ENCODE measurements at places on chromosomes 1 and 21.

DNA sequence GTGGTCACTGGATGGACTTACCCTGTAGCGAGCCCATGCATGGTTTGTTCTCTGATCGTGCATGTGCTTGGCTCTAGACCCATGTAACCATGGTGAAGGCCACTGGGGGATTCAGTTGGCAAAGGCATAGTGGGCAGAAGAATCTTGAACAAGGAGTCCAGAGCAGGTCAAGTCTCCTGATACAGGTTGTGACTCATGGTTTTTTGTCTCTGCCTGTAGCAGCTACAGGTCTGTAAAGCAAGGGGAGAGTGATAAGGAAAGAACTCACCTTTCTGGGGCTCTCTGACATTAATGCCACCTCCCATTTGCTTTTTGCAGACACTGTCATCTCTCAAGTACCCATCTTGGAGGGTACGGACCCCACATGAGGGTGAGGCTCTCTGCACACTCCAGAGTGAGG, 153.4 kb upstream of the CAMK1G start:
- DNase-seq, result no peak

DNA sequence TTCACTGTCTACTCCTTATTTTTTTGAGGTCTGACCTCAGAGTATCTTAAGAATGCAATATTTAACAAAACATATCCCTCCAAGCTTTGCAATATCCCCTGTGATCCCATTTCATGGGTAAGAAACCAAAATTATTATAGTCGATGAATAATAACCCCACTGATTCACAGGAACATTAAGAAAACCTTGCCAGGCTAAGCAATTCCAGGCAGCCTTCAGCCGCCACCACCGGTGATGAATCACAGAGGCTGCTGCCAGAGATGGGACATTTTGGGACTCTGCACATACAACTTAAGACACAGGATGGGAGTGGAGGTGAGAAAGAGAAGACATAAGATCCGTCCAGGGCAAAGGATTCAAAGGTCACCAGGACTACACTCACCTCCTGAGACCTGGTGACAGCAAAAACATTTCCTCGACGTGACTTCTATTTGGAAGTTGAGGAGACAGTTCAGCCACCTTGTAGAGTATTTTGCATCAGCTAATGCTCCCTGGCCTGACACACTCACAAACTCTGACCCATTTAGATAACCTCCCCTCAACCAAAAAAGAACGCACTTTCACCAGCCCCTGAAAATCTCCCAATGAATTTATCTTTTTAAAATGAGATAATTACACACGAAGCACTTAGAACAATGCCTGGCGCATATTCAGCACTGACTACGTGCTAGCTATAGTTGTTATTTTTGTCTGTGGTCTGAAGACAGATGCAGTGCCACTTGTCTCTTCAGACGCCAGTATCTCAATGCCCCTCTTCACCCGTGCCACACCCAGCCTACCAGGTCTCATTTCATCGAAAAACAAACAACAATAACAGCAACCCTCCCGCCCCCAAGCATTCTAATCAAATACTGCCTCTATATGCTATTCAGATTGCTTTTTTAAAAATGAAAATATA, 17.8 kb upstream of the OVAAL start:
- DNase-seq, result peak; percentile 22

DNA sequence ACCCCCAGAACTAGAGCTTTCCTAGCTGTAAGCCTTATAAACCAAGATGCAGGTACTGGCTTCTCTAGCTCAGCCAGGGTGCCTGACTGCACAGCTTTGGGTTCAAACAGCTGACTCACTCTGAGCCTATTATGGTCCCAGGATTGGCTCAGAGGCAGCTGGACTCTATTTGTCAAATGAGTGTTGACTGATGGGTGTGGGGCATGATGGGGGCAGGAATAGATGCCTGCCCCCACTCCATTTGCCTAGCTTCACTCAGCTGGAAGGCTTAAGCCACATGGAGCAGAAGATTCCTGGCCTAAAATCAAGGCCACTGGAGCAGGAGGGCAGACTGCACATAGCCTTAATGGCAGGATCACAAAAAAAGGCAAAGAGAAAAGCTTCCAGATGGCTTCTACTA, 90.5 kb downstream of the PIK3R3 start:
- DNase-seq, result no peak

GRCh38 chr21:26027696-26028095, 142.9 kb downstream of the APP start:
- DNase-seq, result no peak

DNA sequence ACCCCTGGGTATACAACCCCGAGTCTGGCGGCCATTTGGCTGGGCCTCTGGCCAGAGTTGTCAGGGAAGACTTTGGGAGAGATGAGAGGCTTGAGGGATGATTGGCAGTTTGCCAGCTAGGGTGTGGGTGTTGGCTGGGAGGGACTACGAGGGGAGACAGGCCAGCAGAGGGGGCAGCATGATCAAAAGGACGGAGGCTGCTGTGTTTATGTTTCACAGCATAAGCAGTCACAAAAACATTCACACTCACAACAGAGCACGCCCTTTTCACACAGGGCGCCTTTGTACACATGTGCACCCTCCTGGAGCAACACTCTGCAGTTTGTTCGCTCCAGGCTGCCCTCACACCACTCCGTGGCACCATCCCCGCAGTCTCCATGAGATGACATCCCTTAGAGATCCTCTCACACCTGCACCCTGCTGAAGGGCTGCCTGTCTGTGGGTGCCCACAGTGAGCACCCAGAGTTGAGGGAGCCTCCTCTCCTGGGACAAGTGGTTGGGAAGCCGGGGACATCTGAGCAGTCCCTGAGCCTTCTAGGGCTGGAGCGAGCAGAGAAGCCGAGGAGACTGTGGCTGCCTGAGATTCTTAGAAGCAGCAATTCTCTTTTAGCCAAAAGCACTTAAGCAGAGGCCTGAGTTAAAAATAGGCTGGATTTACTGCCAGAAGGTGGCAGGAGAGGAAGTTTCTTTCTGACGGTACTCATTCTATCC, 15.4 kb downstream of the EFNA3 start:
- DNase-seq, result no peak

- DNase-seq, result no peak
These were observed 518.7 kb downstream of the RWDD3 start for GRCh38 chr1:95752515-95753381.

DNA sequence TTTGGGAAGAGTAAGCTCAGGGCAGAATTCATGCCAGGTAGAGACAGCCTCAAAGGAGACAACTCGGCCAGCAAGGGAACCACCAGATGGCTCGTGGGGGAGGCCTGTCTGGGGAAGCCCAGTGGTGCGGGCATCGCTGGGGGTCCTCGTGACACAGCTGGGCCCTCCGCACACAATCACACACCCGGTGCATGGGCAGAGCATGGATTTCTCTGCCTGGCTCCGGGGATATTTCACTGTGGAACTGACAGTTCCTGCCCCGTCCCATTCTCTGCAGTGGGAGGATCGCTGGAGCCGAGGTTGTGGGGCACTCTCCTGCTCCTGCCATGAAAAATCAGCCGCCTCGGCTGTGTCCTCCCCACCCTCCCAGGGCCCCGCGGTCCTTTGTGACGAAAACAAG, 108.0 kb downstream of the CRYAA start:
- DNase-seq, result no peak

- DNase-seq, result no peak
These were observed 19.6 kb upstream of the SDC3 start for GRCh38 chr1:30928171-30928570.

DNA sequence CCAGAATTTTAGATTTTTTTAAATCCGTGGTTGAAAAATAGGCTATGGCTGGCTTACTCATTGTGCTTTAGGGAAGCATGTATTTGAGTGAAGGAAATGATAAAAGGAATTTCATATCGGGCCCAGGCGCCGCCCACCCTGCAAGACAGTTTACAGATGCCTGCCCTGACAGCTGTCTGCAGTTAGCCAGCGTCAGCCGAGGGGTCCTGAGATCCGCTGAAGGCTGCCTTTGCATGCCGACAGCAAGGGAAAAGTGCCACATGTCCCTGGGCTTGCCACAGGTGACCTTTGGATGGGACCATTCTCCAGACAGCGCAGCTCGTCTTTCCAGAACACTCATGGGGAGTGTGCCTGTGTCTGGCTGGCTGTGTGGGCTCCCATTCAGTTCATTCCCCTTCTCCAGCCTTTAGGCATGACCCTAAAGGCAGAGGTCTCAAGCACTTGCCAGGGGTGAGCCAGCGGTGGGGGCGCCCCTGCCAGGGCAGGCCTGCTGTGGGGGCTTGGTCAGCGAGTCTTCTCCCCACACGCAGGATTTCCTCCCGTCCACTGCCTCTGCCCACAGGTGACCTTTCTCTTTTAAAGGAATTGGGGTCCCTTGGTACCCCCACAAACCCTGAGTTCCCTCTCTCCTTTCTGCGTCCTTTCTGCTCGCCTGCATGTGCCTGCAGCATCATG, 46.1 kb upstream of the TRAPPC10 start:
- no peak for DNase-seq

DNA sequence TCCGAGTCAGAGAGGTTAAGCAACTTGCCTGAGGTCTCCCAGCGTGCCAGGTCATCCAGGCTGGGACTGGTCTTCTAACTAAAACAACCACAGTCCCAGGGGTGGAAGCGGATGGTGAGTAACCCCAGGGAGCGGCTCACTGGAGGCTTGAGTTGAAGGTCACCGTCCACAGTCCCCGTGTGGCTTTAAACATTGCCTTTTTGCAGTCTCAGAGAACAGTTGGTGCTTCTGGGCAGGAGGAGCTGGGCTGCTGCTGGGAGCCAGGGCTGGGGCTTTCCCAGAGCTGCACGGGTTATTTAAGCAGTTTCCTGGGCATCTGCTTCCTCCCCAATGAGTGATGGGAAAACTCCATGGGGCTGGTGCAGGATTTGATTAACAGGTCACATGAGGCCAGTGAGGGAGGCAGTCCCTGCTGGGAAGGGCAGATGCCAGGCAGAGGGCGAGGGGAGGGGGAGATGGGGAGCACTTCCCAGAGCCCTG, 12.3 kb downstream of the ARHGEF10L start:
- no peak for DNase-seq

DNA sequence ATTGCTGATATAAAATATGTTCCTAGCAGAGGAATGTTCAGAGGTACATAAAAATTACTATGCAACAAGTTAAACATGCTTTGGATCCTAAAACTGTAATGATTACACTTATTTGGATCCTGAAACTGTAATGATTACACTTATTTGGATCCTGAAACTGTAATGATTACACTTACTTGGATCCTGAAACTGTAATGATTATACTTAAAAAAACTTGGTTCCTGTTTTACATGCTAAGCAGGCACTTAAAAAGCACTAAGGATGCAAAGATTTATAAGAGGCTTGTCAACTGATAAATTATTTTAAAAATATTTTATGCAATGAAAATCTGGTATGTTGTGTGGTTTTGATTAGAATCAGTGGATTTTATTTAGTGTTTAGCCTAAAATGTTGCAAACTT, 47.7 kb downstream of the ZNHIT6 start:
- no peak for DNase-seq

DNA sequence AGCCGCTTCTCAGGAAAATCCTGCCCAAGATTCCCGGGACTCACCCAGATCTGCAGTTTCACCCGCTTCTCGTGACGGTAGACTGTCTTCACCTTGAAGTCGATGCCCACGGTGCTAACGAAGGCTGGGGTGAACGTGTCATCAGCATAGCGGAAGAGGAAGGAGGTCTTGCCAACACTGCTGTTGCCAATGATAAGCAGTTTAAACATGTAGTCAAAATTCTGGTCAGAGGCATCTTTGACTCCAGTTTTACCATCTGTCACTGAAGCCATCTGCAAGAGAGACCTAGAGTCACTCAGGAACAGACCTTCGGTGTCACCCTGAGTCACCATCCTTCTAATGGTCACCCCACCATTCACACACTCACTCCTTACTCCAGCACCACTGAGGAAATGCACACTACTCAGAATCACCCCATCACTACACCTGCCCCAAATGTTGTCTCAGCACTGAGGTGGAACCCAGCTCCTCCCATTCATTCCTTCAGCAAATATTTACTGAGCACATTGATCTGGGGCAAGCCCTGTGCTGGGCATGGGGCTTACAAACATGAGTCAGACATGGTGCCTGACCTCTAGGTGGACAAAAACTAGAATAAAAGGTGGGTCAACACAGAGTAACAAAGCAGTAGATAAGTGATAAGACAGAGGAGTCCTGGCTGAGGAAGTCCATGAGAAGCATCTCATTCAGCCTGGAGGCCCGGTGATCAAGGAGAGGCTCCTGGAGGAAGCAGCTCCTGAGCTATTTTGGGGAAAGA, 13.5 kb downstream of the RAB3B start:
- DNase-seq, result no peak

DNA sequence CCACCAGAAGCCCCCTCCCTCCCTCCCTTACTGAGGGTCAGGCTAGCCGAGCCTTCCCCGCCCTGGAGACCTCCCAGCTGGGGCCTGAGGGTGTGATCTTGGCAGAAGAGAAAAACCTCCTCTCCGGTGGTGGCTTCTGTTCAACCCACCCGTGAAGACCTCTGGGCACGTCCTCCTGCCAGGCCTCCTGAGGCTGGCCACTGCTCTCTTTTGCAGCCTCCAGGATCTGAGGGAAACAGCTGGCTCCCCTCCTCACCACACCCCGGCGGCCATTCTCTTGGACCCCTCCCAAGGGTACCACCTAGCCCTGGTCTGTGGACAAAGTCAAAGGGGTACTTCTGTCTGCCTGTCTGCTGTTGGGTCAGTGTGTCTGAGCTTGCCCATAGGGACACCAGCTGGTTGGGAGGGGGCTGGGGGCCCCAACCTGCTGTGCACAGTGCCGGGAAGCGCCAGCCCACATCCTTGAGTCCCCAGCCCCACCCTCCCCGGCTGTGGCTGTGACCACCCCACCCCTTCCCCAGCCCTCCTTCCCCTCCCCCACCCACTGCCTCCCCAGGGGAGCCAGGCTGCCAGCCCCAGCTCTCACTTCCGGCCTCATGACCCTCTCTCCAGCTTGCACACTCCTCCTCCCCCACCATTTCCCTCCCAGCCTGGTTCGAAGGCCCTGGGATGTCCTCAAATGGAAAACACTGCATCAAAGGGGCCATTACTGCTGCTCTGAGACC, 48.1 kb downstream of the AHDC1 start:
- no peak for DNase-seq

- peak; percentile 29 for DNase-seq
These were observed 738.8 kb downstream of the PTPRU start for GRCh38 chr1:29975036-29975694.

DNA sequence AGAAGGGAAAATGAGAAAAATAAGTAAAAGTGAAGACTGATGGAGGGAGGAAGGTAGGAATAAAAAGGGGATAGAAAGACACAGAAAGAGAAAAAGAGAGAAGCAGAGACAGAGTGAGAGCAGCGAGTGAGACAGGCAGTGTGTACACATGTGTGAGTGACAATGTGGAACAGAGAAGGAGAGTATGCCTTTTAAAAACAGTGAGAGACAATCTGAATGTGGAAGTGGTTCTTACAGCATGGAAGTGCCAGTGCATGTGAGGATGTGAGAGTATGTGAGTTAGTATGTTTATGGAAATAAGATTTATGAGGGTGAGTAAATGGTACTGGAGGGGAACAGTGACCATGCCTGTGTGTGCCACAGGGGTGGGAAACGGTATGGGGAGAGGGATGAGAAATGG, 1.2 kb downstream of the NEGR1 start:
- DNase-seq, result no peak

GRCh38 chr1:107669996-107670395, 295.0 kb downstream of the VAV3 start:
- no peak for DNase-seq
